ENCODE measurements at places on chromosomes 4 and X. TPM values are rescaled to one million over a fixed set of nuclear protein-coding genes. Genes with fewer than 3 reads are reported as not detected.

DNA sequence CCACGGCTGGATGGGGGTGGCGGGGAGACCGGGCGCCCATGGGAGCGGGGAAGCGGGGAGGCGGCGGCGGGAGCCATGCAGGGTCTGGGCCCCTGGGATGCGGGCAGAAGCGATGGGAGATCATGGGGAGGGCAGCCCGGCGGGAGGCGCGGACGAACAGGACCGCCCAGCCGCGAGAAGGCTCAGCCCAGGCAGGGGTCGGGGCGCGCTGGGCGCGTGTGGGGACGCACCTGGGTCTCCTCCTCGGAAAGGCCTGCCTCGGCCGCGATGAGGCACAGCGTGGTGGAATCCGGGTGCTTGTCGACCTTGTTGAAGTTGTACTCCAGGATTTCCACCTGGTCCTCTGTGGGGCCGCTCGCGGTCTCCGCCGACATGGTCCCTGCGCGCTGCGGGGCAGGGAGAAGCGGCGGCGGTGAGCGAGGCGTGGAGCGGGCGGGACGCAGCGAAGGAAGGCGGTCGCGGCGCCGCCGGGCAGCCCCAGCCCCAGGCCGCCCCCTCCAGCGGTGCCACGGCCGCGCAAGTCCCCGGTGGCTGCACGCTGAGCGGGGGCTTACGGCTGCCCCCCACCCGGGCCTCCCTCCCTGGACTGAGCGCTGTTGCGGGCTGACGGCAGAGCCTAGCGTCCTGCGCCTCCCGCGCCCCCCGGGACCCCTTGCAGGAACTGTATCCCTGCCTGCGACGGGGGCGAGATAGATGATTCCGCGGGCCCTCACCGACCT is 25.3 kb downstream of the HOPX start:
- peak; percentile 10 for DNase-seq

- DNase-seq = no peak
These were observed 32.3 kb downstream of the MCUB start for GRCh38 chr4:109592367-109592766.

- DNase-seq = peak; percentile 15
These were observed 669 bp downstream of the IRF2 start for GRCh38 chr4:184473499-184474262.

DNA sequence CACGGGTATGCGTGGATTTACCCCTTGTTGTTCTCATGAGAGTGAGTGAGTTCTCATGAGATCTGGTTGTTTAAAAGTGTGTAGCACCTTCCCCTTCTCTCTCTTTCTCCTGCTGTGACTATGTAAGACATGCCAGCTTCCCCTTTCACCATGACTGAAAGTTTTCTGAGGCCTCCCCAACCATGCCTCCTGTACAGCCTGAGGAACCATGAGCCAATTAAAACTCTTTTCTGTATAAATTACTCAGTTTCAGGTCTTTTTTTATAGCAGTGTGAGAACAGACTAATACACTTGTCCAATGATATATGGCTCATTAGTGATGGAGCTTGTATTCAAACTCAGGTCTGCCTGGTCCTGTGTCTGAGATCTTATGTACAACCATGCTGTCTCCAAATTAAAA is 28.5 kb upstream of the RTL3 start:
- no peak for DNase-seq

GRCh38 chr4:150098214-150098613 is 20.0 kb downstream of the DCLK2 start:
- DNase-seq = no peak

DNA sequence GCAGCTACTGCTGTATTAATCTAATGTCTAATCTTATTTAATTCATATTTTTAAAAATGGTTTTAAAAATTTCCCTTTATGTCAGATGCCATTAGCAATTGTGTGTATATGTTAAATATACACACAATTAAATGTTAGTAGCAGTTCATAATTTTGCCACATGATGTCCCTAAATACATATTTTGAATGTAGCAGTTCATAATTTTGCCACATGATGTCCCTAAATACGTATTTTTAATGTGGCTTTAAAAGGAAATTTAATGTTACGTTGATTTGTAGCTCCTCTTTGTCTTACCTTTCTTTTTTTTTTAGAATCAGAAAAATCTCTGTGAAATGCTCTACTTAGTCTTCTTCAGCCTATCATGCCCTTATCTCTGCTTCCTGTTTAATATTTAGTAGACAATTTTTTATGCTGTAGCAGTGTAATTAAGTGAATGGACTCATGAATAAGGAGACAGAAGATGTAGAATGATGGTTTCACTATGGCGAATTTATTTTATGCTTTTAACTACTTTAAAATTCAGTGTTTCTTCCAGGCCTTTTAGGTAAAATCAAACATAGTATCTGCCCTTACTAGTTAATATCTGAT is 26.1 kb downstream of the RBM46 start:
- DNase-seq = no peak

STBD1 gene
- total RNA-seq = 0.13 TPM

ERVMER34-1 gene
- total RNA-seq = 0.94 TPM

FDCSP gene
- not detected for total RNA-seq
